Osteoblast (primary cell): ENCODE measurements at places on chromosomes 2 and 18. TPM values are rescaled to one million over a fixed set of nuclear protein-coding genes. Genes with fewer than 3 reads are reported as not detected.
A peak's percentile ranks its signal among the peaks of the same experiment; 100 is the strongest.

Gene LRP1B
- total RNA-seq, result under 0.01 TPM in 1 of 2 replicates, not detected in the other

DNA sequence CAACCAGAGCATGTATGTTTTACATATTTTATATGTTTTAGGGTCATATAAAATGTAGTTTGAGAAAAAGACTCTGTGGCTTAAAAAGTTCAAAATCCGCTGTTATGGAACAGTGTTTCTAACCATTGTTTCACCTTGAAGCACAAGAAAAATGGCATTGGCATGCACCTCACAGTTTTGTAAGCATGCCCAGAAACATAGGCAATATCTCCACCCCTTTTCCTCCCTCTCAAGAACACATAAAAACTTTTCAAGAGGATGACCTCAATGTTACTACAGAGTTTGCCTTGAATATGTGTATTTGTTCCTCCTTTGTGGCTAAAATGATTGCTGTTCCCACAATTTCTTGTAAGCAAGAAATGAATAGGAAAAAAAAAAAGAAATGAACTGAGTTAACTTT, 29.3 kb upstream of the SLC40A1 start:
- no peak for DNase-seq

DNA sequence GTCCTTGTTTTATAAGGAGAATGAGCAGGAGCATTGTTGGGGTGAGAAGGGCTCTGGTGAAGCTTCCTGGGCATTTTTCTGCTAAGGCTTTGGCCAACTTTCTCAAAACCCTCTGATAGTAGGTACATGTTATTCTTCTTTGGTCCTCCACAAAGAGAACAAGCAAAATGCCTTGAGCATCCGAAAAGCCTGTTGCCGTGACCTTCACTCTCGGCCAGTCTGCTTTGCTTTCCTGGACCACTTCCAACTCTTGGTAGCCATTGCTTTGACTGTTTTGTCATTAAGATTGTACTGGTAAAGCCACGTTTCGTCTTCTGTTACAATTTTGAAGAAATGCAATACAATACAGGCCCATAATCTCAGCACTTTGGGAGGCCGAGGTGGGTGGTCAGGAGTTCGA, 27.4 kb upstream of the ALLC start:
- DNase-seq, result peak; percentile 25

Gene GPR39
- total RNA-seq, result 3.6 and 4.4 TPM in 2 replicates

DNA sequence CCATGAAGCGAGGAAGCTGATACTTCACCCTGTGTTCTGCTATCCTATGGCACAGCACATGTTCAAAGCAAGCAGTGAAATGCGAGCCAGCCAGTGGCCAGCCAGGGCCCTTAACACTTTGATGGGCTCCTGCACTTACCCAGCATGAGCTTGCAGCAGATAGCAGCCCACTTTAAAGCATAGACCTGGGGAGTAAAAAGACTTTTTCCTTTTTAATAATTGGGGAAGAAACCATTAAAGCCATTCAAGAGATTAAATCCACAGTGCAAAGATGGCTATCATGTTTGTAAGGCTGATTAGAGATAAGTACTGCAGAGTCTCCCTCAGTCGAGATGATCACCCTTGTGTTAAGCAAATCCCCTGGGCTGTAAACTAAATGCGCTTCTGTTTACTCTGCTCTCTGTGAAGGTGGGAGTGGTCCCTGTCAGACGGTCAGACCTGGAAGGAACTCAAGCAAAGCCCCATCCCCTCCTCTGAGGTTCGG, 15.7 kb downstream of the CCBE1 start:
- no peak for DNase-seq

DNA sequence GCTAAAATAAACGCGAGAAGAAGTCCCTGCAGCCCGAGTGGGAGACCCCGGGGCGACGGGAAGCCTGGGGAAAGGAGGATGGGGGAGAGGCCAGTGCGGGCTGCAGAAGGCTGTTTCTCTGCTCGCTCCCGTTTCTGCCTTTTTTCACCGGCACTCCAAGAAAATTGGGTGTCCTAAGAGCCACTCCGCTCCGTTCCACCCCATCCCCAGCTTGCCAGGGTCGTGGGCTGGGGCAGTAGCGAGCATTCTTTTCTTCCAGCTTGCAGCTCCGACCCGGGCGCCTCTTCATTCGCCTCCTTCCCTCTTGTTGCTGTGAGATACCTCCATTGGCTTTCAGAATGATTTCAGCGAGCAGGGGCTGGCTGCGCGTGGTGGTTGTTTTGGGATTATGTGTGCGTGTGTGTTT, 1.1 kb downstream of the HOXD3 start:
- DNase-seq, result no peak

DNA sequence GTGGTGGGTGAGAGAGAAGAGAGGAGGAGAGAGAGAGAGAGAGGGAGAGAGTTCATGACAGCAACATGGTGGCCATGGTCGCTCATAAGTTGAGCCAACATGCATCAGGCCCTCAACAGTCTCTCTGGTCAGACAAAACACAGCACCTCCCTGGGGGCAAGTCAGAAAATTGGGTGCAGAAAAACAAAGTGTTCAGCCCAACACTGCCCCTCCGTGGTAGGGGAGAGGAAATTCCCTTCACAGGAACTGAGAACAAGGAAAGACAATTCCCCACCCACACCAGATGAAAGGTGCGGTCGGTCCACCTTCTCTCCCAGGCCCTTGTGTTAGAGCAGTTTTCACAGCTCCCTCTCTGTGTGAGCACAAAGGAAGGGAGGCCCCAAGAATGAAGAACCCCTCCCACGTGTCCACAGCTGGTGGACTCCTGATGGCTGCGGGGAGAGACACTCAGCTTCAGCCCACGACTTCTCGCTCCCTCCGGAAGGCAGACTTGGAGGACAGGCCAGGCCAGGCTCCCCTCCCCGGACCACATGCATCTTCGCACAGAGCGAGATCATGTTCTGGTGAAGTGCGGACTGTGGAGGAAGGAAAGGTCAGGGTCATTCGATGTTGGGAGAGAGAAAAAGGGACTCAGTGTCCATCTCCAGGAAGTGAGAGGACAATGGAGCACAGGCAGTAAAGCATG, 181.7 kb downstream of the ANAPC1 start:
- DNase-seq, result no peak

- no peak for DNase-seq
These were observed 84.5 kb upstream of the MAPRE2 start for GRCh38 chr18:34956663-34957062.

DNA sequence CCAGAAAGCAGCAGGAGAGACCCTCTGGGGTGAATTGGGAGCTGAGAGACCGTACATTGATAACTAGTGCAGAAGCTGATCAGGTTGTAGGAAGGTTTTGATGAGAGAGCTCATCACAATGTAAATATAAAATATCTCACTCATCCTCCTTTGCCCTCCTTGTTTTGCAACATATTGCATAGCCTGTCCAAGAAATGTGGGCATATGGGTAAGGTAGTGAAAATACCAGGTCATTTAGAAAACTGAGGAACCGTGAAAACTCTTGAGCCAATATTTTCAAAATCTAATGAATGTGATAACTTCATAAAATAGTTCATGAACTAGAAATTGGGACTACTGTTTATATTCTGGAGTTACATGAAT, 31.4 kb downstream of the C18orf54 start:
- no peak for DNase-seq

Gene ST3GAL5
- total RNA-seq, result 17.4 and 17.7 TPM in 2 replicates

DNA sequence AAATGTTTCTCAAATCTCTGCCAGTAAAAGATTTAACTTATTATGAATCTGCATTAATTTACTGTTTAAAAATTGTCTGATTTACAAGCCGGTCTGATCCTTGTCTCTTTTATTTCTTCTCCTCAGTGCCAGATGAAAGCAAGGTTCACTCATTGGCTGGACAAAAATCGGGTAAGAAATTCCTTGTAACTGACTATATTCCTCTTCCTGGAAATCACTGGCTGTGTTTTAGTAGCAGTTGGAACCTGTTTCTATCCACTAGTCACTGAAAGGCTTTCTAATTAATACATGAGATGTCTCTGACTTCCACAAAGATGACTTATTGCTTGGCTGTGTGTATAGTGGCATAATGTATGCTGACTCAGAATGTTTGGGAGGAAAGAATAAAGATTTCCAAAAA, 436.6 kb upstream of the NRP2 start:
- peak; percentile 88 for DNase-seq

- peak; percentile 37 for DNase-seq
These were observed 8.6 kb upstream of the COBLL1 start for GRCh38 chr2:164850235-164850634.

Gene PIEZO2
- total RNA-seq, result 6.5 and 46.7 TPM in 2 replicates

Gene PPM1B
- 31.5 TPM in 2 replicates for total RNA-seq

GRCh38 chr18:79389689-79390088, 6.0 kb upstream of the NFATC1 start:
- DNase-seq, result no peak

Gene INHA
- total RNA-seq, result under 0.01 and 0.29 TPM in 2 replicates

Gene LRP2
- total RNA-seq, result not detected in 2 replicates

Gene IL1RL2
- total RNA-seq, result 0.72 and 1.2 TPM in 2 replicates

Gene YPEL5
- total RNA-seq, result 92.3 and 94.6 TPM in 2 replicates

DNA sequence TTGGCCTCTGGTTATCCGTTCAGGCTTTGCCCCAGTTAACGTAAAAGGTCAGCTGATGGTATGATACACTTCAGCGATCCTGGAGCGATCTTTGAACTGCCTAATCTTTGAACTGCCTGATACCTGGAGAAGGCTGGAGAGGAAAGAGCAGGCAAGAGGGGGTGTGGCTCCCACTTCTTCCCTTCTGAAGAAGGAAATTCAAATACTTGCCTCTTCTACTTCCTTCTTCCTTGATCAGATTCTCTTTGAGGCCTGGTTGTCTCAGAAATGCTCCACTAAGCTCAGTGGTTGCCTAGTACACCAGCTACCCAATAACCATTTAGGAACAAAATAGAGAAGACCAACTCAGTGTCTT, 619 bp downstream of the GALM start:
- DNase-seq, result peak; percentile 54

Gene SPDYA
- total RNA-seq, result 0.59 and 0.72 TPM in 2 replicates

GRCh38 chr2:151945602-151946001, 117.4 kb upstream of the ARL5A start:
- no peak for DNase-seq

Gene IMPA2
- 11.2 and 14.4 TPM in 2 replicates for total RNA-seq

DNA sequence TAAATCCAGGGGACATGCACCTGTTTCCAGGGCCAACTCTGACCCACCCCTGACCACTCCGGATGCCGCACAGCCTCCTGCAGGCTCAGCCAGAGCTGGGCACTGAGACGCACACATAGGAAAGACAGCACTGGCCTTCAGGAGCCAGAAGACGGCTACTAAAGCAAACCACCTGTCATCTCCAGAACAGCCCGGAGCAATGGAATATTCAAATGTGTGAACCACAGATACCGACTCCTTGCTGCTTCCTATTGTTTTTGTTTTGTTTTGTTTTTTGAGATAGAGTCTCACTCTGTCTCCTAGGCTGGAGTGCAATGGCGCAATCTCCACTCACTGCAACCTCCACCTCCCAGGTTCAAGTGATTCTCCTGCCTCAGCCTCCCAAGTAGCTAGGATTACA, 94.0 kb downstream of the LAMA1 start:
- DNase-seq, result no peak

Gene SKOR2
- not detected in 2 replicates for total RNA-seq

GRCh38 chr2:181266614-181267013, 190.6 kb upstream of the ITGA4 start:
- DNase-seq, result no peak

Gene PTPN2
- 34.2 and 37.6 TPM in 2 replicates for total RNA-seq

GRCh38 chr2:111617299-111618225, 266.4 kb downstream of the ANAPC1 start:
- DNase-seq, result no peak

DNA sequence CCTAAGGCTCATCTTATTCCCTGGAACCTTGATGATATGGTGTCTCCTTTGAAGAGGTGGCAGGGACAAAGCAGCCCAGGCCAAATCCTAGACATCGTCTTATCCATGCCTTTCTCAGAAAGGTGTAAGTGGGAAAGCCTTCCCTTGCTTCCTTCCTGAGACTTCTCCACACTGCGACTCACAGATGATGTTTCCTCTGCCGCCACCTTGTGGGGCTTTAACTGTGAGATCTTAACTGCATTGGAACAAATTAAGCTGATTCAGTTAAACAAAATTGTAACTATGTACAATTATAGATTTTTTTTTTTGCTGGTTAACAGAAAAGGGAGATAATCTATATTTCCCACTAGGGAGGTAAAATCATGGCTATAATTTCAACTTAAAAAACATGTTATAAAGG, 10.0 kb upstream of the GCA start:
- no peak for DNase-seq

DNA sequence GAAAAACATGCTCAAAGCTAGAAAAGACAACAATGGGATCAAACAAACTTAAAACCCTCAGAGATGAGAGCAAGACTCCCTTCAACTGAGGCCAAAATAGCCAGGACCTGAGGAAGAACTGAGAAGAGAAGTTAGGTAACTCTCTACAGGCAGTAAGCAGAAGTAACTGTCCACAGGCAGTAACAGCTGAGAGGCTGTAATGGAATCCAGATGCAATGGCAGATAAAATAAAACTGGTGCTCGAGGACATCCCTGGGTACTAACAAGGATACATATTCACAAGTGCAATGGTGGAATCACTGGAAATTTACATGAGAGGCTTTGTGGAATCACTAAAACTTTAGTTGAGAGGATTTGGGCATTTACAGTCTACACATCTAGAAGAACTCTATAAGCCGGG, 30.4 kb upstream of the C2orf66 start:
- no peak for DNase-seq

Gene CTNNA2
- total RNA-seq, result 0.29 TPM in 1 of 2 replicates, not detected in the other

GRCh38 chr2:176914371-176914770, 298.2 kb upstream of the HNRNPA3 start:
- no peak for DNase-seq

DNA sequence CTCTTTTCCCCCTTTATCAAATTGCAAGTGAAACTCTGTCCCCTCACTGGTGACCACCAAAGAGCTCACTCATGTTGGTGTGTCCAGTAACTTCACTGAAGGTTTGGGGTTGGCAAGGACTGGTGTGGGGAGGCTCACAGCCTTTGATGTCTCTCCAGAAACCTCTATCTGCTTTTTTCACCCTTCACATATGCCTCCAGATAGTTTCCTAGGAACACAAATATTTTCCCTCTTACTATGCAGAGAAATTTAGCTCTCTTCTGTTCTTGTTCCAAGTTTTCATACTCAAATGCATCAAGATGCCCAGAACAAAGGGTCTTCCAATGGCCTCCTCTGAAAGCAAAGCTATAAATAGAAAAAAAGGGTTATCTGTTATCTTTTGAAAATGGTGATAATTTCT, 20.7 kb downstream of the DTNA start:
- no peak for DNase-seq

Gene DSG1
- total RNA-seq, result not detected in 2 replicates

Gene DSG4
- total RNA-seq, result not detected in 2 replicates

Gene COPS9
- 70.2 and 84.9 TPM in 2 replicates for total RNA-seq

- no peak for DNase-seq
These were observed 24.8 kb downstream of the SP3 start for GRCh38 chr2:173940208-173941020.

Gene PRKAG3
- total RNA-seq, result under 0.01 and 0.29 TPM in 2 replicates

Gene TTN
- under 0.01 TPM in 2 replicates for total RNA-seq

- peak; percentile 69 for DNase-seq
These were observed 62.7 kb upstream of the GALNT5 start for GRCh38 chr2:157194844-157195243.

Gene MAP3K19
- not detected in 2 replicates for total RNA-seq

Gene ZNF396
- 1.8 and 3.3 TPM in 2 replicates for total RNA-seq

Gene FEV
- total RNA-seq, result not detected in 2 replicates

Gene ICA1L
- total RNA-seq, result 8.7 and 12.1 TPM in 2 replicates

- DNase-seq, result no peak
These were observed 22.7 kb downstream of the AAK1 start for GRCh38 chr2:69620870-69621269.

- no peak for DNase-seq
These were observed 44.3 kb upstream of the RAB6C start for GRCh38 chr2:129935118-129935517.

GRCh38 chr2:68222287-68222686, 30.0 kb downstream of the PPP3R1 start:
- DNase-seq, result no peak

- DNase-seq, result peak; percentile 90
These were observed 7.5 kb upstream of the KCNG2 start for GRCh38 chr18:79789901-79790890.

Gene SERPINB10
- total RNA-seq, result 0.29 TPM in 1 of 2 replicates, not detected in the other

Gene RIT2
- not detected in 2 replicates for total RNA-seq
